ENCODE measurements at places on chromosomes 11 and 22.

GRCh38 chr11:15258433-15259165 lies 143.9 kb downstream of the INSC start:
- no peak for DNase-seq

GRCh38 chr11:104967534-104968354 lies 630 bp downstream of the CASP4 start:
- no peak for DNase-seq

DNA sequence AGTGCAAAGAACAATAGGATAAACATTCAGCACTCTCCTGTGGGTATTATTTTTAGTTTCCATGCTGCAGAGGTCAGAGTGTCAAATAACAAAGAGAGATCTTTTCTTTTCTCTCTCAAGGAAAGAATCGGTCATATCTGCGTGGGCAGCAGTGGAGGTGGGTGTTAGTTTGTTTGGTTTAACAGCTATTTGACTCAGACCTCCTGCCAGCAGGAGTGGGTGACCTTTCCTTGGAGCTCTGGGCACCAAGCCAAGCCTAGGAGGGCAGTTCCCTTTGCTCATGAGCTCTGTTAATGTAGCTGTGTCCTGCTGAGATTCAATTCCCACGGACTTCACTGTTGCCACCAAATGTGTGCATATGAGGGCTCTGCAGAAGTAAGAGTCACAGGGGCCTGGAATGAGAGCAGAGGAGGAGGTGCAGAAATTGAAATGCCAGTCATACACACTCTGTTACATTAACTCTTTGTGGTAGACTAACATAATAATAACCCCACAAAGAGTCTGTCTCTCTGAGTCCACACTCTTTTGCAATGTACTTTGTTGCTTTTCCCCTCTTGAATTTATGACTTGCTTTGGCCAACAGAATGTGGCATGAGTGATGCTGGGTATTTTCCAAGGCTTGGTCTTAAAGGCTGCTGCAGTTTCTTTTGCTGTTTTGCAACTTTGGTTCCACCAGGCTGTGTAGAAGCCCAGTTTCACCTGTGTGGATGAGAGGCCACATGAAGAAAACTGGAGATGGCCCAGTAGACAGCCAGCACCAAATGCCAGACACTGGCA lies 76.0 kb upstream of the GRK3 start:
- DNase-seq = peak; percentile 13

- no peak for DNase-seq
Measured at GRCh38 chr22:35442471-35442870, 42.5 kb downstream of the MCM5 start.

GRCh38 chr22:32987081-32987631 lies 71.0 kb downstream of the SYN3 start:
- DNase-seq = no peak

- no peak for DNase-seq
Measured at GRCh38 chr11:101133190-101133589, 3.6 kb upstream of the PGR start.

- no peak for DNase-seq
Measured at GRCh38 chr11:60343094-60343704, 16.1 kb downstream of the MS4A6E start.

DNA sequence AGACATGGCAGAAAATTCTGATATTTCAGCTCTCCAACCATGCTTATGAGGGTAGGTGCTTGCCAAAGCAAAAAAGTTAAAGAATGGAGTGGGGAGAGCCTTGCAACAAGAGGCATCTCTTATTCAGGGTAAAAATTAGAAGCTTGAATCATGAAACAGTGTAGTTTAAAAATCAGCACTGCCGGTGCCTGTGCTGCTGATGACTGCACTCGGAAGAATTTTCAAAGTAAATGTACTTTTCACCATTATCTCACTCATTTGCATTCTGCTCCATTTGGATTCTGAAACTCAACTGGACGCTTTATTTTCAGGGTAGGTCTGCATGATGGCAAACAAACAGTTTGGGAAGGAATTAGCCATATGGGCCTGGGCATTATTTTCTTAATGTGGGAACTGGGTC lies 126.3 kb downstream of the KIRREL3 start:
- no peak for DNase-seq

DNA sequence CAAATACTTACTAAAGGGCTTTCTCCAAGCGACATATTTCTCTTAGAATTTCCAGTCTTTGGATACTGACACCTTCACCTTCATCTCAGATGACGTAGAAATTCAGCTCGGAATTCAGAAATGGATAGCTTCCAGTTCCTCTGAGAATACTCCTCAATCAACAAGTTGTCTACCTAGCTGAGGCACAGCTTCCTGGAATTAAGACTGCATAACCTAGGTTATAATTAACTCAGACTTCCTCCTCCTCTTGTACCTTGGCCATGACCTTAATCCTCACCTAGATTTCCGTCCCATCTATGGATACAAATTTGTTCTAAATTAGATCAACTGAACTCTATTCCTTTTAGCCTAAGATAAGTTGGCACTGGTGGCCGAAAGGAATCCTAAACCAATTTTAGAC lies 17.4 kb downstream of the ATP5MG start:
- DNase-seq = no peak

GRCh38 chr11:127193950-127194349 lies 193.4 kb upstream of the KIRREL3 start:
- DNase-seq = no peak

DNA sequence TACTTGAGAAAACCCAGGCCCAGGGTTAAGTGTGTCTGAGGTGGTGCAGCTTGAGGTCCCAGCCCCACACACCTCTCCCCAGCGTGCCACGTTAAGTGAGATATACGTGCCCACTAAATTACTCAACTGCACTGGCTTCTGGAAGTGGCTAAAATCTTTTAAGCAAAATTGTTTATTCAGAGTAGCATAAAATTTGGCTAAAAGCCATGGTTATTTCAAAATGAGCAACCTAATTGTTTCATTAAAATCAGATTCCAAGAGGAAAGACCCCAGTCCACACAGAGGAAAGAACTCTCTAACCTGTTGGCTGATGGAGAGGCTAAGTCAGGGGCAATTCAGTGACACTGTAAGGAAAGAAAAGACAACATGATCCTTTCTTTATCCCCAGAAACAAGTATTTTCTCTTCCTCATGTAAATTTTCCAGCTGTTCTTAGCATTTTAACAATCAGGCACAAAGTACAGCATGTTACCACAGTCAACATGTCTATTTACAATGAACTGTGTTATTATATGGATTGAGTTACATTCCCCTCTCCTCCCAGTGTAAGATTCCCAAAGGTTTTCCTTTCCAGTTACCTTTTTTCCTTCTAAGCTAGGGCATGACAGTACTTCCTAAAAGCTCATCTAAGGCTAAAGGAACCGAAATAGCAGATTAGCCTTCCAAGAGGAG lies 26.6 kb downstream of the NUP50 start:
- no peak for DNase-seq

GRCh38 chr11:69437001-69437875 lies 44.2 kb upstream of the LINC01488 start:
- DNase-seq = no peak

GRCh38 chr22:35477911-35478582 lies 62.6 kb upstream of the RASD2 start:
- DNase-seq = peak; percentile 52

DNA sequence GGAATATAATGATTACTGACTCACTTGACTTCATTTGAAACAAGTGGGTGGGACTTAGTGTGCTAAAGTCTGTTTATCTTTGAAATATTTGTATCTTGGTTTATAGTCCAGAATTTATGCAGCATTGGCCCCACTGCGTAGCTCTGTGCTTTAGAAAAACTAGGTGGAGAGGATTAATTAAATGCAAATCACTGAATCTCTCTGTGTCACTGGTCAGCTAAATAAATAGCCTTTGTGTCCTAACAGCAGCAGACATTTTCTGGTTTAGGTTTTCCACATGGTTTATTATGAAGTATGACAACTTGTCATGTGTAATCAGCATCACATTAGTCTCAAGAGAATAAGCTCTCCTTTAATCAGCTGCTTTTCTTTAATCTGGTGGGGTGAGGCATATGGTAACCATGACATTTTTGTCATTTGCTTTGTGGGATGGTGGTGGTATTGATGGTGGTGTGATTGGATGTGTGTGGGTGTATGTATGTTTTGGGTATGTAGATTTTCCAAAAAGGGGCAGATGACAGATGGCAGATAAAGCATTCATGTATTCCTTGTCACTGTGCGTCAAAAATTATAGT lies 33.9 kb downstream of the BCL2L13 start:
- DNase-seq = no peak

DNA sequence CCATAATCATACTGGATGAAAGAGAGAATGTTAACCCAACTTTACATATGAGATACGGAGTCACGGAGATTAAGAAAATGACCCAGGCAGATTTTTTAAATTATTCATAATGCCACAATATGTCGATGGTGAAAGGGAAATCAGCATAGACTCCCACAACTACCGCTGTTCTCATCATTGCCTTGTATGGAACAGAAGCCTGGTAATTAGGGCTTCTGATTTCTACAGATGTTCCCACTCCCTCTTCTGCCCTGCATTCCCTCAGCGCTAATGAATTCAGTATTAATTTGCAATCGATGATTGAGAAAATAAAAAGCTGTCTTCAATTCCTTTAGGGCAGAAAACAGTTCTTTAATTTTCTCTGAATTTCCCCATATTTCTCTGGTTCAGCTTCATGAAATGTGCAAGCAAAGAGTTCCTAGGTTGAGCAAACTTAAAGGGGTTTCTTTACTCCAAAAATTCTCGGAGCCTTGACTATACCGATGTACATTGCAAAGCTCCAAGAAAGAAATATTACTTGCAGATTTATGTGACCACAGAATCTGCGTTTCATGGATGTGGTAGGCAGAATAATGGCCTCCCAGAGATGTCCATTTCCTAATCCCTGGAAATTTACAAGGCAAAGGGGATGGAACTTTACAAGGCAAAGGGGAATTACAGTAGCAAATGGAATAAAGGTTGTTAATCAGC lies 134.9 kb upstream of the ZC3H12C start:
- DNase-seq = no peak

GRCh38 chr11:64614917-64615316 lies 23.9 kb downstream of the SLC22A12 start:
- no peak for DNase-seq

GRCh38 chr22:50467773-50468440 lies 6.9 kb downstream of the SBF1 start:
- no peak for DNase-seq

DNA sequence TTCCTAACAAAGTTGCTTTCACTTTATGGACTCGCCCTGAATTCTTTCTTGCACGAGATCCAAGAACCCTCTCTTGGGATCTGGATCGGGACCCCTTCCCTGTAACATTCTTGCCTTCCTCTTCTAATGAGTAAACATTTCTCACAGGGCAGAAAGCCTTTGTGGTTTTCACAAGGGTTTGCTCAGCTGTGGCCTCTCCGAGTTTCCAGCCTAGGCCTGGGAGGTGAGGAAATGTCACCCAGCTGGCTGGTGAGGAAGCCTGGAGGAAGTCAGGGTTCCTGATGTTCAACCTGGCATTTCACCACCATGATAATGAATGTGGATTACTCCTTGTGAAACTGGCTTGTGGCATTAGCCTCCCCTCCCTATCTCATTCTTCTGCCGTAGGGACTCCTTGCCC lies 224.9 kb downstream of the DSCAML1 start:
- DNase-seq = no peak

- DNase-seq = no peak
Measured at GRCh38 chr11:113392236-113392921, 4.8 kb downstream of the ANKK1 start.

GRCh38 chr11:47498584-47499152 lies 49.7 kb upstream of the RAPSN start:
- no peak for DNase-seq

DNA sequence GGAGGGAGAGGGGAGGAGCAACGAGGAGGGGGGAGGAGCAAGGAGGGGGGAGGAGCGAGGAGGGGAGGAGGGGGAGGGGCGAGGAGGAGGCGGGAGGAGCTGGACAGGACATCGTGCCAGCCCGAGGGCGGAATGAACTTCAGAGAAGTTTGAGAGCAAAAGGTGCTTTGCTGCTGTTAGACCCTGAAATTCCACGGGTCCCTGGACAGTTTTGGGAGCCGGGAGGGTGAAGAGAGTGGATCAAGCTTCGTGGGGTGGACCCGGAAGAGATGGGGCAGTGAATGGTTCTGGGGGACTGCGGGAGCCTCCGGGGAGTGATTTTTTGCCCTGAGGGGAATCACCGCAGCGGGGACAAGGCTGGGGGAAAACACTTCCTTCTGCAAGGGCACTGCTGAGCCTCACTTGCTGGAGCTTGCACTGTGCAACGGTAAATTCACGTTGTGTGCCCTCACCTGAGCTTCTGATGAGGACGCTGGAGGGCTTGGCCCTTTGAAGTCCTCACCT lies 10.7 kb upstream of the NLRP6 start:
- DNase-seq = no peak

GRCh38 chr11:76376746-76377558 lies 4.0 kb downstream of the THAP12 start:
- DNase-seq = no peak

- DNase-seq = no peak
Measured at GRCh38 chr11:13438291-13438690, 24.7 kb downstream of the BTBD10 start.

DNA sequence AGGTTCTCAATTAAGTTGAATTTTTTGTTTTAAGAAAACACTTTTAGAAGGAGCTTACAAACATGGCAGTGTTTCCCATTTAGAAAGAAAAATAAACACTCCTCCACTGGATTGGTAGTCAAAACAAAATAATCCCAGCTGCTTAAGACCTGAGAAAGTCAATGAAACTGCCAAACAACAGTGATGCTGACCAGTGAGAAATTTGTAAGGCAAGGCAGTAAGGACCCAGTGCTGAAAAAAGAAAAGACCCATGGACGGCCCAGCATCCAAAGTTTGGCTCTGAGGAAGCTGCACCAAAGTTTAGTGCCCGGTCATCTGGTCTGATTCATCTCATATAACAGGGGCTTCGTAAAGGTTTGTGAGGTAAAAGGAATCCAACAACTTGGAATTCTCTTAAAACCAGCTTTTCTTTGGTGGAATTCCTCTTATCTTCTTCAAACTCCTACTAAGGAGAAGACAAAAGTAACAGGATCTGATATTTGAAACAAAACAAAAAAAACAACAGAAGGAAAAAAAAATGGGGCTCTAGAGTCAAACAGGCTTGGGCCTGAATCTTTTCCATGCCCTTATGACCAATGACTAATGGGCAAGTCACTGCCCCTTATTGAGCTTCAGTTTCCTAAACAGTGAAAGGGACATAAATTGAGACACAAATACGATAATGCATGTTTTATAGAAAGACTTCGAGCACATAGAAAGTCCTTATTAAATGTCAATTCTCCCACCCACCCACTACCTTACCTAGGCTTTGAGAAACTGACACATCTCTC lies 383.0 kb upstream of the NARS2 start:
- no peak for DNase-seq

DNA sequence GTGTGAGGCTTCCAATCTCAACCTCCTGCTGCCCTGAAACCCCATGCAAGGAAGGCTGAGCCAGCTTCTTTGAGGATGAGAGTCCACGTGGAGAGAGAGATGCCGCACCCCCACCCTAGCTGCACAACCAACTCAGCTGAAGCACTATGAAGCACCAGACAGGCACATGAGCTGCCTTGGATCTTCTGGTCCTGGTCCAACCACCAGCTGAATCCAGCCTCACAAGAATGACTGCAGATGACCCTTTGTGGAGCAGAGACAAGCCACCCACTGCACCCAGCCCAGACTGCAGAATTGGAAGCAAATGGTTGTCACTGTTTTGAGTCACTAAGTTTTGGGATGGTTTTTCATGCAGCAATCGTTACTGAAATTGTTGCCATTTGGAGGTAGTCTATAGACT lies 149.6 kb upstream of the SYT13 start:
- no peak for DNase-seq
